Smooth muscle cell of bladder (primary cell): ENCODE measurements at places on chromosomes 11 and 22. TPM values are rescaled to one million over a fixed set of nuclear protein-coding genes. Genes with fewer than 3 reads are reported as not detected.

The MISFA gene
- total RNA-seq, result 0.18 and 0.71 TPM in 2 replicates

The MED15 gene
- total RNA-seq, result 17.1 and 22.0 TPM in 2 replicates

The GLYAT gene
- total RNA-seq, result not detected in 2 replicates

The GGTLC3 gene
- not detected in 2 replicates for total RNA-seq

The SYNGR1 gene
- total RNA-seq, result 19.5 TPM in 2 replicates

The CTTN gene
- 410 and 500 TPM in 2 replicates for total RNA-seq

The OR56A1 gene
- total RNA-seq, result not detected in 2 replicates

The SYT8 gene
- total RNA-seq, result not detected in 2 replicates

The OR8G1 gene
- not detected in 2 replicates for total RNA-seq

The ADM gene
- 177 and 267 TPM in 2 replicates for total RNA-seq

The RCE1 gene
- 9.5 and 13.2 TPM in 2 replicates for total RNA-seq

The OR52N5 gene
- not detected in 2 replicates for total RNA-seq
